ENCODE measurements at places on chromosomes 1 and 21.
A peak's percentile ranks its signal among the peaks of the same experiment; 100 is the strongest.

- DNase-seq: no peak
Measured at GRCh38 chr1:119737040-119737682, 25.4 kb downstream of the PHGDH start.

- peak; percentile 78 for DNase-seq
Measured at GRCh38 chr1:155127105-155127966, at the start of gene EFNA1. EFNA1 (plus strand) TSS chr1:155127876; CDS start chr1:155127978, 102 bp downstream.

DNA sequence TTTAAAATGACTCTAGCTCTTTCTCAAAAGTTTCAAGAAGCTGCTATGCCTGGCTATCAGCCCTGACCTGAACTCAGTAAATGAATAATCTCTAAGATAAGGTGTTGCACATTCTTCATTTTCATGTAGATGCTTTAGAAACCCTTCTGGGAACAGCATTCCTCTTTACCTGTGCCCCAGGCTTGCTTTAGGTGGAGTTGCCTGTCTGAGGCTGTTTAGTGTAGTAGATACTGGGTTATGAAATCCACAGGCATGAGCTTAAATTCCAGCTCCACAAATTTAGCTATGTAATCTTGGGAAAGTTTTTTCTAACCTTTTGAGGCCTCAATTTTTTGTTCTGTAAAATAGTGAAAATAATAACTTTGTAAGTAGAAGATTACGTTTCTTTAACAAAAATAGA lies 41.6 kb downstream of the ATP6V1G3 start:
- DNase-seq: no peak

GRCh38 chr1:65668368-65668767 lies 124.3 kb upstream of the PDE4B start:
- DNase-seq: no peak

DNA sequence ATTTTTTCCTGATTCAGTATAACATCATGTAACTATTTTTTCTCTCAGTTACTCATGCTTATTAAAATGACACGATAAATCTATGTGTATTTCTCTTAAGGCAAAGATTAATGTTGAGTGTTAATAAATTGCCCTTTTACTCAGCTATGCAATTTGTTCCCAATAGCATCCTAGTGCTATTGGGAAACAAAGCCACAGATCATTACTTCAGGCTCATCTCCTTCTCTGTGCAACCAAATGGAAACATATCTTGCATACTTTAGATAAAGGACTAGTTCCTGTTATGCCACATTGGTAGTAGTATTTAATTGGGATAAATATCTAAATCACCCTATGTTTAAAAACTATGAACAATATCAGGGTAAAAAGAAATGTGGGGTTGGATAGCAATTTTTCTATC lies 106.2 kb downstream of the PLPPR4 start:
- no peak for DNase-seq

DNA sequence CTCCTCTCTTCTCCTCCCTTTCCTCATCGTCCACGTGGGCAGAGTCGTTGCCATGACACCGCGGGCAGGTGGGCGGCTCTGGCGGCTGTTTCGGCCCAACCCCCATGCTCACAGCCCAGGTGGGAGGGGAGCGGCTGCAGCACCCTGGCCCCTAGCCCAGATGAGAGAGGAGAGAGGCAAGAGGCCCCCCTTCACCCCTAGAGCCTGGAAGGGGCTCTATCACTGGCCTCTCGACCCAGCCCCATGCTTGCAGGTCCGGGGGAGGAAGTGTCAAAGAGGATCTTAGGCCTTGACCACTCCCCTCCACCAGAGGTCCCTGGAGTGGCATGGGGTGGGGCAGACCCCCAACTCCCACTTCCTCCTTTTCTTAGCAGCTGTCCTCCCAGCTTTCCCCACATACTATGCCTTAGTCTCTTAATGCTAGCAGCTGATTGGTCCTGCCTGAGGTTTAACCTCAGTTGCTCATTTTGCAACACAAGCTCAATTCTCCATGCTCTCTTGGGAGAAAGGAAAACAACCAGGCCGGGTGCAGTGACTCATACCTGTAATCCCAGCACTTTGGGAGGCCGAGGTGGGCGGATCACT lies 10.4 kb downstream of the DLGAP3 start:
- DNase-seq: no peak

DNA sequence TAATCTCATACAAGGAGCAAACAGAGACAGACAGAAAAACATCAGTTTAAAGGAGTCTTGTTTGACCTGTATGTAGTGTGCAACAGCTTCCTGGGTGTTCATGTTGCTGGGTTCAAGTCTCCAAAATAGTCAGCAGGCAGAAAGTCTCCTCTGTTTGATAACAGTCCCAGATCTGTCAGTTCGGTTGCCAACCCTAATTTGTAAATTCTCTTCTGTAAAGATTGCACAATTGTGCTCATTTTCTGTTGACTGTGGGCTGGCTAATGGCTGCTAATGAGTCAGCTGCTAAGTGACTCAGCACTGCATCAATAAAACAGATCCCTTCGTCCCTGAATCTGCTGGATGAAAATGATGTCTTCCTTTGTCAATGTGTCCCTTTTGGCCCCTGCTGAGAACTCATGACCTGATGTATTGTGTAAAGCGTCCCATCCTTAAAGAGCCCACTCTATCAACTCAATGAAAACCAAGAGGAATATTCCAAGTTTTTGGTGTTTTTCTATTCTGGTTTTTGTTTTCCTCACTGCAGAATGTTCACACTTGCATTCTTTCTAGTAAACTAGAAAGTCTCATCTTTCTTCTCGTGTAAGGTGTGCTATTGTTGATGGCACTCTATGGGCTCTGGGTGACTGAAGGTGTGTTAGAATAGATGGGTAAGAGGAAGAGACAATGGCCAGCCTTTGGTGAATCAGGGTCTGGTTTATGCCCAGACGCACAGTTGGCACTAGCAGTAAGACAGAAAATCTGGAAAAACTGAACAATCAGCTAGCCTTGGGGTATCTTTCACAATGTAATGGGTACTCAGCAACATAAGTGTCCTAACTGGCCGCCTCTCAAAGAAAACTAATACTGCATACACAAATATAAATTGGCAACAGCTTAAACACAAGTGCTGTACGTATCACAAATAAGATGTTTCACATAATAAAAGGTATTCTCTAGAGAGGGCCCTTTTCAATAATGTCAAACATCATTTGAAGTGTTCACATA lies 75.1 kb upstream of the SIPA1L2 start:
- DNase-seq: no peak

- DNase-seq: no peak
Measured at GRCh38 chr1:234499943-234500245, 20.9 kb upstream of the TARBP1 start.

DNA sequence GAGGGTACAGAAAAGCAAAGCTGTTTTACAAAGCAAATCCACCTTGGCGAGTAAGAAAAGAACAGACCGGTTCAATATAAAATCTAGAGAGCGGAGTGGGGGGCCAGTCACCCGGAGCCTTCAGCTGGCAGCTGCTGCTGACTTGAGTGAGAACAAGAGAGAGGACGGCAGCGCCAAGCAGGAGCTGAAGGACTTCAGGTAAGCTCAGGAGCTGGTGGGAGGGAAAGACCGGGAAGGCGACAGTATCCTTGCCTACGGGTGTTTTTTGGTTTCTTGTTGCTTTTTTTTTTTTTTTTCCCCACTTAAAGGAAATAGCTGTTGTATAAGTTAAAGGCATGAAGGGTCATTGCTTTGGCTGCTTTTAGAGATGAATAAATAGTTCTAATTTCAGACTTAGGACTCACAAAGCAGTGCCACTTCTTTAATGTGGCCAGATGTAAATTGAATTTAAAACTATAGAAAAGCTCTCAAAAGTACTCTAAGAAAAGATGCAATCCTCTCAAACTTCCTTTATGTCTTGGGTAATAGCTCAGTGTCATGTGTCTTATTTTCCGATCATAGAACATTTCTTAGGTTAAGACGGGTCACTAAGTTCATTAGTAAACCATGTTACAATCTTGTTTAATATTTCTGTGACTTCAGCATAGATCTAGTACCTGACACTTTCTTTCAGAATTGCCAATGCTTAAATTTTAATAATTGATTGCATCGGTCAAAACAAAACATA lies 82.8 kb downstream of the PRDM2 start:
- peak; percentile 26 for DNase-seq

GRCh38 chr1:44256762-44257554 lies 43.7 kb downstream of the DMAP1 start:
- DNase-seq: no peak

GRCh38 chr1:63022319-63022718 lies 238.4 kb downstream of the ATG4C start:
- DNase-seq: no peak

DNA sequence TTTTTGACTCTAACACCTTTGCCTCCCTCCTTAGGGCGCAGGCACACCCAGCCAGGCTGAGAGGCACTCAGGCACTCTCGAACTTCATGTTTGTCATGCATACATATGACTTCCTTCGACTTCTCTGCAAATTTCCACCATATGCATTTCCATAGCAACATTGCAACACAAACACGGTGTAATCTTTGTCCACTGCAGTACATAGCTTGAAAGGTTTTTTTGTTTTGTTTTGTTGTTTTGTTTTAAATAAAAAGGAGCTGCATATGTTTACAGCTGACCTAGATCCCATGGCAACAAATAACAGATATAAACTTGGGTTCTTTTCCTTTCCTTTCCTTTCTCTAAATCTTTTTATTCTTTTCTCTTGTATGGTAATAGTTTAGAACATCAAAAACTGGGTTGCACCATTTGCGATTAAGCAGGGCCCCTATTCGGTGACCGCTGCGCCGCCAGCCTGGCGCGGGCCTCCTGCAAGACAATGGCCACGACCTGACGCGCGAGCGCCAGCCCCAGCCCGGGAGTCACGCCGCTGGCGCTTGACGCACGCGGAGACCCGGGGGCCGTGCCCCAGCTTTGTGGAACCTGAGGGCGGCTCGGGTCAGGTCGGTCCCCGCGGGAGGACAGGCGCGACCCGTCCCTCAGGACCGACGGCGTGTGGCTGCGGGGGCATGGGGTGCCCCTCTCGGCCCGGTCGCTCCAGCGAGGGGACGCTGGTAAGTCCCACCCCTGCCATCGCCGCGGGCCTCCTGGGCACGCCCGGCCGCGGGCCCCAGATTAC lies 35.2 kb downstream of the CCN1 start:
- DNase-seq: no peak

GRCh38 chr1:54357967-54358366 lies 48.2 kb downstream of the SSBP3 start:
- DNase-seq: no peak

GRCh38 chr1:244371242-244372141 lies 80.2 kb downstream of the ADSS2 start:
- DNase-seq: no peak

DNA sequence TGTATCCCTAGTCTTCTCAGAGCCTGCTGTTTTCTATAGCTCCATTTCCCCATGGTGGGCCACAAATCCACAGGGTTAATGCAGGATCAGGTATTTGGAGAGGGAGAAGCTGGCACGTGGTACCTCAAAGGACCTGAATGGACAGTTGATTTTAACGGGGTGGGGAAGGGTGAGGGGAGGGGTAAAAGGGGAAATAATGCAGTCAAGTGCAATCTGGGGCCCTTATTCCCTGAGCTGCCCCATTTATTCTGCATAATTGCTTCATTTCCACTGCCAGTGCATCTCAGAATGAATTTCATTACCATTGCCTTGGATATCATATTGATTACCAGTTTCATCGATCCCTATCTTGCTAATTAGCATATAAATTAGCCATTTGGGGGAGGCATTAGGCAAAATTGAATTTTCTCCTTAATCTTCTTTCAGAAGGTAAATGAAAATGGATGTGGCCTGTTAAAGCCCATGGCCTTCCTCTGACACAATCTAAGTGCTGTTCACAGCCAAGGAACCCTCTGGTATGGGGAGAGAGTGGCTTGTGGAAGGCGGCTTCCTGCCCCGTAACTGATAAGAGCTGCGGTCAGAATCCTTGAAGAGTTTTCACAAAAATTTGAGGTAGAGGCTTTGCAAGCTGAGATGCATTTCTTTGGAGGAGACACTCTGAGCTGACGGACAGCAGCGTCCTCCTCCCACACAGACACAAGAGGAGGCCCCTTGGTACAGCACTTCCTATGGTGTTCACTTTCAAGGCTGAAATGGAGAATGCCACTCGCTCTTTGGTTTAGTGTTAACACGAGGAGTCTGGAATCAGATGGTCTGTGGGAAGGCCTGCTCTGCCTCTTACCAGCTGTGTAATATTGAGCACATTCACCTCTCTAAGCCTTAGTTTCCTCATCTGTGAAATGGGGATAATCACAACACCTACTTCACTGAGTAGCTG lies 34.4 kb downstream of the PHC2 start:
- DNase-seq: no peak

- no peak for DNase-seq
Measured at GRCh38 chr1:44012404-44012803, 18.9 kb downstream of the SLC6A9 start.

DNA sequence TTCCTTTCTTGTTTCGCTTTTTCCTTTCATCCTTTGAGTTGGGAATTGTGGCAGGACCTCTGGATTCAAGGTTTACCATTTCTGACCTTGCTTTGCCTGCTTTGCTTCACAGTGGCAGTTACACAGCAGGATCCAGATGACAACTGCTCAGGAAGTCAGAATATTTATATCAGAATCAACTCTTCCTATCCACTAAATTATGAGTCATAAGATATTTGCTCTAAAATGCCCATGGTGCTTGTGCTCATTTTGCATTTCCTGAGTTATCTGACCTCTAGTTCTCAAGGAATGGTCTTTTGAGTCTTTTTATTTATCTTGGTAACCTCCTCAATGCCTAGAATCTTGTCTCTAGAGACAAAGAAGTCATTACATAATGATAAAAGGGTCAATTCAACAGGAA lies 290.8 kb downstream of the LRRC7 start:
- DNase-seq: no peak

GRCh38 chr1:59261537-59261936 lies 35.4 kb upstream of the FGGY start:
- DNase-seq: no peak

DNA sequence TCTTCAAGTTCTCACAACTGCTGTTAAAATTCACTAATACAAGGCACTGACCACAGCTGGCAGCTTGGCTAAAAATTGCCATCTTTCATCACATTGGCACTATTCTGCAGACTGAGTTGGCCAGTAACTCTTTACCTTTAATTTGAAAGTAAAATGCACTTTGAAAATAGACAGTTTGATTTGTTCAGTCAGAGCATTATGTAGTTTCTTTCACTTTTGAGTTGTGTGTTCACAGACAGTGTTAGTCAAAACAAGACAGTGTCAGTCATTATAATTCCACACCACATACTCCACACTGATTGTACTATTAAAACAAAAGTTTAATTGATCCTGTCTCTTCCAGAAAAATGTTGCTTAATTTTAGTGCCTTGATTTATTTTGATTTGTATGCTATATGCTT lies 160.7 kb downstream of the SDCCAG8 start:
- no peak for DNase-seq

DNA sequence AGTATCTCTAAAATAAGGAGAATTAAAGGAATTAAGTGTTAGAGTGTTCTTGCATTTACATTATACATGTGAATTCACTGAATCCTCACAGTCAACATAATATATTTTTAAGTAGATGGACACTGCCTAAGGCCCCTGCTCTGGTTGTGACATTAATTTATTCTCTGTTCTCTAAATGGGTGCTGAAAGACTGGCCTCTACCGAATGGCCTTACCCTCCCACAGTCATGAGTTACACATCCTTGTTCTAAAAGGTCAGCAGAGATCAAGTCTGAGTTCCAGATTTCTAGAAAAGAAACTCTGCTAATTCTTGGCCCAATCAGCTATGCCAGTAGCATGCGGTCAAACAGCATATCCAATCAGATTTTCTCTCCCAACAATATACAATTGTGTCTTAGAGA lies 193.2 kb downstream of the TM2D1 start:
- no peak for DNase-seq

Data from activated CD8-positive, alpha-beta memory T cell treated with anti-CD3 and anti-CD28 coated beads for 24 hours (primary cell).